Uterus (tissue), 4 donors: ENCODE measurements at places on chromosomes 5 and 9. TPM values are rescaled to one million over a fixed set of nuclear protein-coding genes. Genes with fewer than 3 reads are reported as not detected.

GRCh38 chr5:142826741-142827492 lies 56.7 kb downstream of the ARHGAP26 start:
- peak; percentile 48 for DNase-seq
- peak overlapping the region; percentile 60 for H3K27ac ChIP-seq
- peaks cover 25% of the 10 kb centered on the region for H3K4me1 ChIP-seq

GRCh38 chr5:178289438-178289837 lies 56.8 kb upstream of the PHYKPL start:
- no peak for DNase-seq
- no peak overlapping the region for H3K27ac ChIP-seq
- no peaks in the 10 kb centered on the region for H3K4me1 ChIP-seq
- H3K4me3 ChIP-seq, result no peak overlapping the region

GRCh38 chr9:37420271-37421215 lies 2.0 kb upstream of the GRHPR start:
- H3K4me1 ChIP-seq, result peaks cover 4% of the 10 kb centered on the region
- no peak overlapping the region for H3K4me3 ChIP-seq
- H3K36me3 ChIP-seq, result no peaks in the 10 kb centered on the region
- no peak overlapping the region for H3K27ac ChIP-seq
- no peak for DNase-seq
- no peaks in the 10 kb centered on the region for H3K27me3 ChIP-seq

GRCh38 chr5:132376694-132377641 lies 7.5 kb downstream of the SLC22A5 start:
- no peaks in the 10 kb centered on the region for H3K36me3 ChIP-seq
- H3K27ac ChIP-seq, result no peak overlapping the region
- no peak overlapping the region for H3K4me3 ChIP-seq
- no peak for DNase-seq
- H3K27me3 ChIP-seq, result no peaks in the 10 kb centered on the region

DNA sequence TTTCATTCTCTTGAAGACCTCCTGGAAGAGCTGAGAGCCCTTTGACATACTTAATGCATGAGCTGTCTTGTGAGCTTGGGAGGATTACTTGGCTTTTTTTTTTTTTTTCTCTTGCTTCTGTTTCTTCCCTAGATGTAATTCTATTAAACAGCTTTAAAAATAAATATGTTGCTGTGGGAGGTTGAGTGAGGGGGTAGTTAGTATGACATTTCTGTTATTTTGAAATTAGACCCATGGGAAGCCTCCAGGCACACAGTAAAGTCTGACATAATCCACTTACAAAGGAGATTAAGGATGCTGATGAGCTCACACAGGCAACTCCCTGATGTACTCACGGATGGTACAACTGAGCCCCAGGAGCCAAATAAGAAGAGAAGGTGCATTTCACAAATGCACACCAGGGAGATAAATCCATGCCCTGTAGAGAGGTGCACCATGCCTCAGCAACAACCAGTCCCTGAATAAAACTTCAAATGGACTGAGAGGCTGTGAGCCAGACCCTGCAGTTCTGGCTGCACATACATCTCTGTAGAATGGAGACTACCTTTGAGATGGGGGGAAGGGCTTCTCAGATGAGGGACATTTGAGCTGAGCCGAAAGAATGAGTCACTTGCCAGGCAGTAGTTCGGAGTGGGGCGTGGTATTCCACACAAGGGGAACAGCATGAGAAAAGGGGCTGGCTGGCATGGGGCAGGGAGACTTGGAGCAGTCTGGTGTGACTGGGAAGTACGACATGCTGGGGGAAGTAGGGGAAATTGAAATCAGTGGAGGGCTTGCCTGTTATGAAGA lies 68.7 kb downstream of the ACTL7B start:
- H3K27me3 ChIP-seq, result no peaks in the 10 kb centered on the region
- DNase-seq, result no peak
- no peak overlapping the region for H3K4me3 ChIP-seq
- no peak overlapping the region for H3K27ac ChIP-seq

- no peaks in the 10 kb centered on the region for H3K27me3 ChIP-seq
- DNase-seq, result no peak
- peaks cover 6% of the 10 kb centered on the region for H3K4me1 ChIP-seq
Observed at GRCh38 chr5:54704333-54704732, 186.8 kb downstream of the SNX18 start.

DNA sequence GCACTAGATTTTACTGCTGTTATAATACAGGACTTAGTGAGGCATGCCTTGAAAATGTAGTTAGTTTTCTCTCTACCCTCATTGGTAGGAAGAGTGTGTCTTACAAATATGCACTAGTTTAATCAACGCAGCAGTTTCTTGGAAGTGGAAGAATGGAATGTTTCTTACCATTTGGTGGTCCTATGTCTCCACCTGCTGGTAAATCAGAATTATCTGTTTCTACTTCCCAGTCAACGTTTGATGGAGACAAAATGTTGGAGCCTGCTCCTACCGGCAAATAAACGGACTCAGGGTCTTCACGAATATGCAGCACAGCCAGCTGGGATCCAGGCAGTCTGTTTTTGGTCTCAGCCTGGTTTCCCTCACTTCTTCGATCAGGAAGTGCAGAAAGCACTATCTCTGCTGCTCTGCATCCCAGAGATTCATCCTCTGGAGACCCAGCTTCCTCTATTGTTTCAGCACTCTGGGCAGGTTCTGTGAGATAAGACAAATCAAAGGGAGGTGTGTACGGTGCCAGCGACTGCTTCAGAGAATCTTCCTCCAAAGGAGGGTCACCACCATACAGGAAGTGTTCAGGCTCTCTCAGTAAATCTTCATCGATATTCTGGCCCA lies 59.5 kb upstream of the PCA3 start:
- no peaks in the 10 kb centered on the region for H3K4me1 ChIP-seq
- no peak overlapping the region for H3K4me3 ChIP-seq
- H3K27ac ChIP-seq, result no peak overlapping the region
- no peaks in the 10 kb centered on the region for H3K27me3 ChIP-seq
- no peaks in the 10 kb centered on the region for H3K36me3 ChIP-seq

- H3K36me3 ChIP-seq, result no peaks in the 10 kb centered on the region
- no peak overlapping the region for H3K4me3 ChIP-seq
- no peak for DNase-seq
- H3K27ac ChIP-seq, result no peak overlapping the region
Observed at GRCh38 chr5:117262572-117263131, 688.0 kb upstream of the SEMA6A start.

DNA sequence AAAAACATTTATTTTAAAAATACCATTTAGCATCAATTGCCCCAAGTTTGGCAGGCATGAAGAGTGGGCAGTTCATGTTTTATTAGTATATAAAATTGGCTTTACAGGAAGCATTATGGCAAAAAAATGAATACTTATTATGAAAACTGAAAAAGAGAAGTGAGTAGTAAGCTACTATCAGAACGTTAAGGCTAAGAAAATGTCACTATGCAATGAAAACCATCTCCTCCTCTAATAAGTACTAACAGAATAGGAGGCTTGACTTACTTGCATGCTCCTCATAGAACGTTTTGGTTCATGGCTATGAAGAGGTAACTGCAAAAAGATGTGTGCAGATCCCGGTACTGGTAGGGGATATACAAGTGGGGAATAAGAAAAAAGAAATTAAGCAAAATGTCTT lies 23.6 kb downstream of the TICAM2 start:
- no peaks in the 10 kb centered on the region for H3K36me3 ChIP-seq
- DNase-seq, result no peak
- H3K27ac ChIP-seq, result no peak overlapping the region
- H3K27me3 ChIP-seq, result no peaks in the 10 kb centered on the region

DNA sequence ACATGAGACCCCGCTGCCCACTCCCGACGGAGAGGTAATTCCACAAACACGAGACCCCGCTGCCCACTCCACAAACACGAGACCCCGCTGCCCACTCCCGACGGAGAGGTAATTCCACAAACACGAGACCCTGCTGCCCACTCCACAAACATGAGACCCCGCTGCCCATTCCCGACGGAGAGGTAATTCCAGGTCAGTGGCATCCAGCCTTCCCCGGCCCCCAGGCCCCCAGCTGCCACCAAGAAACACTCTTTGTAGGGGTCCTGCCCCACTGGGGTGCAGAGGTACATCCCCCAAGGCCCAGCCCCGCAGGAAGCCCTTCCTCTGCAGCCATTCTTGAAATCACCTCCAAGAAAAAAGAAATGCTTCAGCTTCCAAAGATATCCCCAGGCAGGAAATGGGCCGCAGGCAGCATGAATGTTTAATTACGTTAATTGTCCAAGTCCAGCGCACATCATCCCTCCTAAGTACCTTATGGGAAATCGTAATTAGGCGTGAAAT lies 115.9 kb downstream of the ADAMTS2 start:
- no peaks in the 10 kb centered on the region for H3K36me3 ChIP-seq
- H3K4me1 ChIP-seq, result no peaks in the 10 kb centered on the region
- no peak overlapping the region for H3K27ac ChIP-seq
- H3K27me3 ChIP-seq, result no peaks in the 10 kb centered on the region
- peak; percentile 8 for DNase-seq
- H3K4me3 ChIP-seq, result no peak overlapping the region

DNA sequence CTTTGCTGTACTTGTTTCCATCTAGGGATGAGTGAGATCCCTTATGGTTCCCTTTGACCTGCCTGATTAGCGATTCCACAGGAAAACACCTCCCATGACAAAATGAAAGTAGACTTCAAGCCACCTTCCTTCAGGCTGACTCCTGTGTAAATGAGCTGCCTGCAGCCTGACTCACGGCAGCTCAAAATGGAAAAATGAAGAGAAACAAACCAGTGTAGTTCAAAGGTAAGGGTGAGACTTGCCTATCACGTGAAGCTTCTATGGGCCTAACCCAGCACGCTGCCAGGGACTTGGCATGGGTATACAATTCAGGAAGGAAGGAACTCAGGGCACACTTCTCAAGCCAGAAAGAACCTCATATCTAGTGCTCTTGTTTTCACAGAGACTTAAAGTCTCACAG lies 110.1 kb upstream of the LRRTM2 start:
- DNase-seq, result no peak
- H3K27ac ChIP-seq, result peak overlapping the region; percentile 47
- H3K36me3 ChIP-seq, result no peaks in the 10 kb centered on the region
- no peak overlapping the region for H3K4me3 ChIP-seq
- H3K4me1 ChIP-seq, result no peaks in the 10 kb centered on the region
- no peaks in the 10 kb centered on the region for H3K27me3 ChIP-seq

DNA sequence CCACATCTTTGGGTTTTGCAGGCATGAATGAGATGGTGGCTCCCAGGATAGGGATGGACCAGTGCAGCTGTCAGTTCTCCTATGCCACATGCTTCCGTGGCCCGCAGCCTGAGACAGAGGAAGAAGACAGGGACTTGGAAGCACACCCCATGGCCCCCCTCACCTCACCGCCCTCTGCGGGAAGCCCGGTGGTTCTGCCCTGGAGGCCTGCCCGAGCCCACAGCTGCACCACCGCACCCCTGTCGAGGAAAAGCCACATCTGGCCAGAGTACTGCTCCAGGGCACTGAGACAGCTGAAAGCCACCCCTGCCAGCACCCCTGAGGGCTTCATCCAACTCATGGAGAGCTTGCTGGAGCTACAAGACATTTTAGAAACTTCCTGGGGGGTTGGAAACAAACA lies 7.6 kb upstream of the TRMT10B start:
- no peak overlapping the region for H3K4me3 ChIP-seq
- H3K27me3 ChIP-seq, result no peaks in the 10 kb centered on the region
- H3K36me3 ChIP-seq, result no peaks in the 10 kb centered on the region
- H3K4me1 ChIP-seq, result no peaks in the 10 kb centered on the region
- DNase-seq, result no peak

GRCh38 chr5:90131383-90132133 lies 278.0 kb downstream of the CETN3 start:
- H3K4me3 ChIP-seq, result no peak overlapping the region
- H3K4me1 ChIP-seq, result no peaks in the 10 kb centered on the region
- no peaks in the 10 kb centered on the region for H3K36me3 ChIP-seq
- no peaks in the 10 kb centered on the region for H3K27me3 ChIP-seq
- no peak for DNase-seq

DNA sequence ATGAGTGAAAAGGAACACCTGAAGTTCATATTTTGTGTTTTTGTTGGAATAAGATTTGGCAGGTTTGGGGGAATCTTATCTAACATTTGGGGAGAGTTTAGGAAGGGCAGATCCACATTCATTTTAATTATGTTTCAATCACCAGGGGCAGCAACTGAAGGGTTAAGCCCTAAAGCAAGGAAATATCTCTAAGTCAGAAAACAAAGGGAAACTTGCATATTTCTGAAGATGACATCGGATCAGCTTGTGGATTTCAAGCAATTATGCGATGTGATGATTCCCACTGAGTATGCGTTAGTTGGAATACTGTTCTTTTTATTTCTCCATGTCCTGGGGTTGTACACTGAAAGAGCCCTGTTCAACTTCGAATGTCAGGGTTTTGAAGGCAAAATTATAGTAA lies 59.8 kb upstream of the NFIB start:
- H3K27ac ChIP-seq, result peak overlapping the region; percentile 71
- no peaks in the 10 kb centered on the region for H3K4me1 ChIP-seq
- no peaks in the 10 kb centered on the region for H3K27me3 ChIP-seq
- H3K4me3 ChIP-seq, result no peak overlapping the region

GRCh38 chr5:33425314-33425713 lies 15.5 kb upstream of the TARS1 start:
- no peak for DNase-seq
- H3K4me1 ChIP-seq, result no peaks in the 10 kb centered on the region
- no peaks in the 10 kb centered on the region for H3K27me3 ChIP-seq
- no peaks in the 10 kb centered on the region for H3K36me3 ChIP-seq
- no peak overlapping the region for H3K27ac ChIP-seq

DNA sequence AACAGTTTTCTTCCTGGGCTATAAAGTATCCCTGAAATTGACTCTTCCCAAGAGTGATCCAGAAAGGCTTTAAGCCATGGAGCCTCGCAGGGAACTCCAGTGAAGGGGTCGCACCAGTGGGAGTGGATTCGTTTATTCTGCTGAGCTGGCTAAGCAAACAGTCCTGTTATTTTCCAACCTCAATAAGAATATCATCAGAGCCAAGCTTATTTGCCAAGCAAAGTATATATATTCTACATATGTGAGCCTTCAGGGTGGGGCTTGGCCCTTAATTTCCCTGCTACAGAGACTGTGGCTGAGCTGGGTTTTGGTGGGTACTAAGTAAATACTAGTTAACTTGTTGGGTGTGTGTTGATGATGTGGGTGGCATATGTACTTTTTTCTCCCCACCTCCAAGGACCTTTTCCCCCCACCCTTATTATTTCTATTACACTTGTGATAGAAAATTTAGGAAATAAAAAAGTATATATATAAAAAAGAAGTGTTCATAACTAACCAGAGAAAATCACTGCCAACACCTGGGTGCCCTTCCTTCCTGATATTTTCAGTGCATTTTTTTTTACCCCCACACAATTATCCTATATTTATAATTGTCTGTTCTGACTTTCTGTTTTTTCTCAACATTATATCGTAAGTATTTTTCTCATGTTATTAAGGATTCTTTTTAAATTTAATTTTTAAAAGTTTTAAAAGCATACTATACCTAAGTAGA lies 5.3 kb downstream of the GSN start:
- no peak overlapping the region for H3K4me3 ChIP-seq
- H3K4me1 ChIP-seq, result peaks cover 32% of the 10 kb centered on the region
- no peaks in the 10 kb centered on the region for H3K36me3 ChIP-seq
- no peaks in the 10 kb centered on the region for H3K27me3 ChIP-seq
- no peak for DNase-seq
- H3K27ac ChIP-seq, result peak overlapping the region; percentile 100

- DNase-seq, result no peak
- no peaks in the 10 kb centered on the region for H3K36me3 ChIP-seq
- H3K4me3 ChIP-seq, result no peak overlapping the region
- H3K4me1 ChIP-seq, result no peaks in the 10 kb centered on the region
- no peaks in the 10 kb centered on the region for H3K27me3 ChIP-seq
Observed at GRCh38 chr9:99055384-99055783, 49.5 kb upstream of the TGFBR1 start.

CXCL14 gene
- total RNA-seq, result 10.9 TPM

PCDHA9 gene
- total RNA-seq, result 1.2 TPM

CDO1 gene
- total RNA-seq, result 1.2 TPM

SLC36A2 gene
- not detected for total RNA-seq

PTGER4 gene
- total RNA-seq, result 6.7 TPM

PCDHB16 gene
- total RNA-seq, result 10.2 TPM

PPP3R2 gene
- total RNA-seq, result not detected

NR5A1 gene
- 0.58 TPM for total RNA-seq

LCN15 gene
- total RNA-seq, result not detected

CD74 gene
- 899 TPM for total RNA-seq
